ENCODE measurements at places on chromosomes 5 and 9. TPM values are rescaled to one million over a fixed set of nuclear protein-coding genes. Genes with fewer than 3 reads are reported as not detected.

Gene IL4
- total RNA-seq, result not detected

Gene PNPLA7
- total RNA-seq, result 3.4 TPM

DNA sequence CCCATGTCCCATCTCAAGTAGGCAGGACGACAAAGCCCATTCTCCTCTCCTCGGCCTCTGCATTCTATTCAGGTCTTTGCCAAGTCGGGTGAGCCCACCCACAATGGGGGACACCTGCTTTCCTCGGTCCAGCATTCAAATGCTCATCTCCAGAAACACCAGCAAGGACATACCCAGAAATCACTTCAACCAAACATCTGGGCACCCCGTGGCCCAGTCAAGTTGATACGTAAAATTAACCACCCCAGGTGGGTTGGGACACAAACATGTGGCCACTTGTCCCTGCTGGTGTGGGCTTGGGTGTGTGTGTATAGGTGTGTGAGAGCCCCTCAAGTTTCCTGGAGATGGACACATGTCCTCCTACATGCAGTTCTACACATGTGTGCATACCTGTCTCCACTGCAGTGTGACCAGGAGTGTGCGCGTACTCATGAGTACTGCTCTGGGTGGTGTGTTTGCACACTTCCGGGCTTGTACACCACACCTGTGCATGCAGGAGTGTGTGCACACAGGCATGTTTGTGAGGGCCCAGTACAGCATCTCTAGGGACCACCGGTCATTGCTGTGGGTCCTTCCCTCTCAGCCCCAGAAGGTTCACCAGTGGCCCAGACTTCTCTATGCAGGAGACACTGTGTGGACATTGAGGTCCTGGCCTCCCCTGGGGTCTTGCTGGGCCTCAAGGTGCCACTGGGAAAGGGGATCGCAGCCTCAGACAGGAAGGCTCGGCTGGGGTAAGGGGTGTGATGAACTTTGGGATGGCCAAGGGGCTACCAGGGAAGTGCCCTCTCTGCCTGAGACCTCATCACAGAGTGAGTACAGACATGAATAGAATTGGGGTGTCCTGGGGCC, 35.4 kb upstream of the RXRA start:
- DNase-seq, result no peak

- DNase-seq, result peak; percentile 40
Measured at GRCh38 chr9:101586651-101587050, 8.1 kb downstream of the PPP3R2 start.

GRCh38 chr5:77145666-77146065, 58.6 kb upstream of the ZBED3 start:
- no peak for DNase-seq

DNA sequence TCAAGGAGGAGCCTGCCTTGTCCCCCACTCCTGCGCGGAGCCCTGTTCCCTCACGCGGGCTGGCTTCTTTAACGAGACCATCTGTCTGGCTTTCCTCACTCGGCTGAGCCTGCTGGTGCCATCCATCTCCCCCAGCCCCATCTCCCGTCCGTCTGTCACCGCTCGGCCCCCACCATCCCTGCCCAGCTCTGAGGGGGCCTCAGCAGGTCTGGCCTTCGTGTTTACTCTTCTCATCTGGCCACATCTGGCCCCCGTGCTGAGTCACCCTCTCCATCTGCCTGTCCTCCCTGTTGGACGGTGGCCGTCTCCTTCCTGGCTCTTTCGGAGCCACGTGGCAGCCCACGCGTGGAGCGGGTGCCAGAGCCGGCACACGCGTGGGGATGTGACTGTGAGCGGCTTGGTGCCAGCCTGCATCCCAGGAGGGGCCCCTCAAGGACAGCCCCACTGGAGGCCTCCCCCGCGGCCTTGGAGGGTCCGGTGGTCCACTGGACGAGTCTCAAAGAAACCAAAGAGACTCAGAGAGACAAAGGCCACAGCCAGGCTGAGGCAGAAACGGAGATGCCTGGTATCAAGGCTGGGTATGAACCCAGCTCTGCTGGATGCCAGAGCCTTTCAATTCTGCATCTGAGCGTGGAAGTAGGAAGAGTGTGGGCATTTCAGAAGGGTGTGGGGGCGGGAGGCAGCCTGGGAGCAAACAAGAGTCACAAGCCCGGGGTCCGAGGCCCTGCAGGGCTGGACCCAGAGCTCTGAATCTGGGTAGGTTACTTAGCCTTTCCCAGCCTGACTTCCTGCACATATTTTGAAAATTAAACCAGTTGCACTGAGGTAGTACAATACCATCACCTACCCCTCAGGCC, 76.7 kb upstream of the UNC5A start:
- no peak for DNase-seq

DNA sequence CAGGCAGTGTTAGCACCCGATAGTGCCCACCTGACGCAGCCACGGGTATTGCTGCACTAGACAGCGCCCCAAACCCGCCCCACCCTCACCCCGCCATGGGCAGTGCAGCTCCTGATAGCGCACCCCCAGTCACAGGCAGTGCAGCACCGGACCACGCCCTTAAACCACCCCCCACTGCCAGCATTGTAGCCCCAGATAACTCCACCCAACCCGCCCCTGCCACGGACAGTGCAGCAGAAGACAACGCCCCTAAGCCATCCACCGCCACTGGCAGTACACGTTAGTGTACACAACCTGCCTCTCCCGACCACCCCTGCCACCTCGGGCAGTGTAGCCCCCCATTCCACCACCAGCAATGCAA, 825 bp upstream of the PCAT7 start:
- no peak for DNase-seq

- no peak for DNase-seq
Measured at GRCh38 chr5:40754381-40755092, 1.2 kb downstream of the TTC33 start.

- no peak for DNase-seq
Measured at GRCh38 chr9:84002344-84002743, 21.7 kb downstream of the RMI1 start.

- DNase-seq, result no peak
Measured at GRCh38 chr5:1068895-1069719, 42.8 kb downstream of the SLC12A7 start.

Gene GKAP1
- 1.8 TPM for total RNA-seq

Gene PTTG1
- total RNA-seq, result 140 TPM

DNA sequence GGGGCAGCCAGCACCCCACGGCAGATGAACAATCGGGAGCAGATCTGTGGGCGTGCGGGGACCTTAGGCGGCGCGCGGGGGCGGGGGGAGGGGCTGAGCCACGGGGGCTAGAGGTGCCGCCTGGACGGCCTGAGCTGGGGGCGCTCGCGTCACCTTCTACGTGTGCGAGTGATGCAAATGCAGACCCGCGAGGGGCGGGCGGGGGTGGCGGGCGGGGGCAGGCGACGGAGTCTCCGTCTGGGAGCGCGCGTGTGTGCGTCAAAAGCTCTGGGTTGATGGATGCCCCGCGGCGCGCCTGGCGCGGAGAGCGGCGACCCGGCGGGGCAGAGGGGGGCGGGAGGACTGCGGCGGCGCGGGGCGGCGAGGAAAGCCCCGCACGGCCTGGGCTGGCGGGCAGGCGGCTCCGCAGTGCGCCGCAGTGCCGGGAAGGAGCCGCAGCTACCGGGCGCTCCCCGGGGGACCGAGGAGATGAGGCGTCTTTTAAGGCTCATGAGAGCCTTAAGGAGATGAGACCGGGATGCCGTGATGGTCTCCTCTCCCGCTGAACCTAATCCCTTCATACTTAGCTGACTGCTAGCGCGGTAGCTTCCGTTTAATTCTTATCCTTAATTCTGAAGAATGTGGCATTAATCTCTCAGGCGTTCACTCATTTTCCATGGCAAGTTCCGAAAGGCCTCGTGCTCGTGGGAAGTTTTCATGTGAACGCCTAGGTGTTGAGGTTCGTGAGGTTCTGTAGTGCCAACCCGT, 1.5 kb downstream of the SV2C start:
- no peak for DNase-seq

DNA sequence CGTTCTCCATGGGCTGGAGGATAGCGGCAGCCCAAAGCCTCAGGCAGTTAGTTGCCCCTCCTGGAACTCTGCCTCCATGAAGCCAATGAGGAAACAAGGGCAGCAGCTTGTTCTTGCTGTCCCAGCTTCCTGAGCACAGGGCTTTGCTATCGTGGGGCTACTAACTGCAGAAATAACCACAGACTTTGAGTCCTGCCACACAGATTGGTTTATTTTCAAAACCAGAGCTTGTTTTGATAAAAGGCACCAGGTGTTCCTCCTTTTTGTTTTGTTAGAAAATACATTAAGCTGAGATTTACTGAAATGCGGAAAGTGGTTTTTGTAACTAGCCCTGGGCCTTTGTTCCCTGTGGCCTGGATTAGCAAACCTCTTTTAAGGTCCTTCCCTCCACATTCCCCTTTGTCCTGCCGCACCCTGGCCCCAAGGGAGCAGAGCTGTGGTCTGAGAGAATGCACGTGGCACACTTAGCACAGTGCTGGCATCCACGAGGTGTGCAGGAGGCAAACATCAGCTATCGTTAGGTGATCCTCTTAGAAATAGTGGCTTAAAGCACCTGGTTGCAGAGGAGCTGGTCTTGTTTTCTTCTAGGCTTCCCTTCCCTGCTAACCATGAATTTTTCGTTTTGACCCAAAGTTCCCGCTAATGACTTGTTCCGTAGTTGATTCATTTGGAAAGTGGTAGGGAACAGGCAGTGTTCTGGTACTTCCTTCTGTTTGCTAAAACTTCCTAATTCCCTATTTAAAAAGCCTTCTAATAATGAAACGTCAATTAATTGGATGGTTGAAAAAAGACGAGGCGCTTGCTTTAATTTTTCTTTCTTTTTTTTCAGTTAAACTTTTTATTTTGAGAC, 21.5 kb downstream of the MVB12B start:
- DNase-seq, result no peak

GRCh38 chr9:37036776-37037502, 2.9 kb upstream of the PAX5 start:
- DNase-seq, result peak; percentile 50

DNA sequence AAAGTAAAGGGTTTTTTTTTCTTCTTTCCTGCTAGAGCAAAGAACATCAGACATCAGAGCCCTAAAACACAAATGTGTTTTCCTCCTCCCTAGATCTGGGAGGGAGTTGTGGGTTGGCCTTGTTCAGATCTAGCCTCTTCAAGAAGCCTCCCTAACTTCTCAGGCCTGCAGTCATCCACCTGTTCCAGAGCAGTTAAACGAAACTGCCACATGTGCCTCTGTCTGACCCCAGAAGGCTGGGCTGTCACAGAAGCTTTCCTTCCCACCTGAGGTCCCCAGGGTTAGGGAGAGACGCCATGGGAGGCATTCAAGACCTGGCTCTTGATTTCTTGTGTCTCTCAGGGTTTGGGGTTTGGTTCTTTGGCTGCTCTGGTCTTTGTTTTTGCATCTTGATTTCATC, 87.0 kb downstream of the DAB2IP start:
- DNase-seq, result no peak

GRCh38 chr5:119410448-119411159, 41.7 kb upstream of the HSD17B4 start:
- no peak for DNase-seq

DNA sequence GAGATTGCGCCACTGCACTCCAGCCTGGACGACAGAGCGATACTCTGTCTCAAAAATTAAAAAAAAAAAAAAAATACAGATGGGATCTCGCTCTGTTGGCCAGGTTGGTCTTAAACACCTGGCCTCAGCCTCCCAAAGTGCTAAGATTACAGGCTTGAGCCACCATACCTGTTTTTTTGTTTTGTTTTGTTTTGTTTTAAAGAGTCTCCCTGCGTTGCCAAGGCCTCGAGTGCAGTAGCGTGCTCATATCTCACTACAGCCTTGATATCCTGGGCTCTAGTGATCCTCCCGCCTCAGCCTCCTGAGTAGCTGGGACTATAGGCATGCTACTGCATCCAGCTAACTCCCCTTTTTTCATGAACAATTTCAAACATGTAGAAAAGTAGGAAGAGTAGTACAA, 7.2 kb downstream of the ATP6V0E1 start:
- no peak for DNase-seq

- DNase-seq, result peak; percentile 77
Measured at GRCh38 chr9:98117984-98118639, 910 bp downstream of the TRIM14 start.

Gene RNF38
- 40.0 TPM for total RNA-seq

Gene HCN1
- total RNA-seq, result not detected

DNA sequence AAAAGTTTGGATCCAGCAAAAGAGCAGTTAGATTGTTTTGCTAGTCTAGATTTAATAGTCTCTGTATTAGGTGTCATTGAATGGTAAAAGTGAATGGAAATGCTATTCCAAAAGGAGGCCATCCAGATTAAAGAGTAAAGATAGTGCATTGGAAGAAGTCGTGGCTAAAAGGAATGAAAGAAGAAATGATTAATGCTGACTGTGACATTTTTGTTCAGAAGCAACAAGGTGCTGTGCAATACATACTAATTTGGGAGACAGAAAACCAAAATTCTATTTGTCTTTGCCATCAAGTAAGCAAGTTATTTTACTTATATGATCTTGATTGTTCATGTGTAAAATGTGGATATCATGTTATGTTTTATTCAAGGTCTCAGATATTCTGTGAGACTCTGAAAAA, 85.1 kb downstream of the GPBP1 start:
- DNase-seq, result no peak

Gene GLDC
- 0.34 TPM for total RNA-seq

DNA sequence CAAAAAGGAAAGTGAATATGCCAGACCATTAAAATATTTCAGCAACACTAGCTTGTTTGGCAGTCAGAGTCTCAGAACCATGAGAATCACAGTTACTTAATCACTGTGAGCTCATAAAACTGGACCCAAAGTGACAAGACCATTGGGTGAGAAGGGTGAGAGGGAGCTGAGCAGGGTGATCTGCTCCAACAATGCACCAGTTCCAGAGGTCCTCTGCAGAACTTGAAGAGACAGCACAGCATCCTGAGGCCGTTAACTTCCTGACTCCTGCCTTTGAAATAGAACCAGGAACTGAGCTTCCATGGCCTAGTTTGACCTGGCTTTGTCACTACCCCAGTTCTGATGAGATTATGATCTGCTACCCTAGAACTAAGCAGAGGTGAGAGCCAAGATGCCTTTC, 57.4 kb downstream of the NFIB start:
- no peak for DNase-seq

GRCh38 chr9:81893929-81894328, 34.3 kb upstream of the SPATA31D4 start:
- DNase-seq, result no peak

- no peak for DNase-seq
Measured at GRCh38 chr5:54740141-54740540, 222.6 kb downstream of the SNX18 start.

GRCh38 chr5:33513462-33514185, 72.9 kb downstream of the TARS1 start:
- no peak for DNase-seq

Gene PRRC1
- total RNA-seq, result 41.3 TPM

DNA sequence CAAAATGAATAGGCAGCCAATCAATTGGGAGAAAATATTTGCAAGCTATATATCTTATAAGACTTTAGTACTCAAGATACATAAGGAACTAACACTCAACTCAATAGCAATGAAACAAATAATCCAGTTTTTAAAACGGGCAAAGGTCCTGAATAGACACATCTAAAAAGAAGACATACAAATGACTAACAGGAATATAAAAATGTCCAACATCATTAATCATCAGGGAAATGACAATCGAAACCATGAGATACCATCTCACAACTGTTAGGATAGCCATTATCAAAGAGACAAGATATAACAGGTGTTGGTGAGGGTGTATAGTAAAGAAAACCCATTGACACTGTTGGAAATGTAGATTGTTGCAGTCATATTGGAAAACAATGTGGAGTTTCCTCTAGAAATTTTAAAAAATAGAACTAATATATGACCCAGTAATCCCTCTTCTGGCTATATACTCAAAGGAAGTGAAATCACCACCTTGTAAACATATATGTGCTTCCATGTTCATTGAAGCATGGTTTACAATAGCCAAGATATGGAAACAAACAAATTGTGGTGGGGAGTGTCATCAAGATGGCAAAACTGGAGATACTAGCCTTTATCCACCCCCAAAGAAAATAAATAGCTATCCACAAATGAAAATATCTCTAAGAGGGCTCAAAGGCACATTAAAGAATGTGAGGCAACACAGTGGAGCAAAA, 13.9 kb upstream of the BTNL3 start:
- DNase-seq, result no peak

Gene IFNA21
- total RNA-seq, result not detected
